ENCODE measurements at places on chromosomes 1 and 21.

- DNase-seq = no peak
These were observed 43.4 kb upstream of the ZBTB40 start for GRCh38 chr1:22408230-22408629.

- DNase-seq = no peak
These were observed 31.6 kb downstream of the TGFB2 start for GRCh38 chr1:218376722-218377121.

- DNase-seq = no peak
These were observed 1080.8 kb downstream of the AMY1C start for GRCh38 chr1:104830534-104830933.

DNA sequence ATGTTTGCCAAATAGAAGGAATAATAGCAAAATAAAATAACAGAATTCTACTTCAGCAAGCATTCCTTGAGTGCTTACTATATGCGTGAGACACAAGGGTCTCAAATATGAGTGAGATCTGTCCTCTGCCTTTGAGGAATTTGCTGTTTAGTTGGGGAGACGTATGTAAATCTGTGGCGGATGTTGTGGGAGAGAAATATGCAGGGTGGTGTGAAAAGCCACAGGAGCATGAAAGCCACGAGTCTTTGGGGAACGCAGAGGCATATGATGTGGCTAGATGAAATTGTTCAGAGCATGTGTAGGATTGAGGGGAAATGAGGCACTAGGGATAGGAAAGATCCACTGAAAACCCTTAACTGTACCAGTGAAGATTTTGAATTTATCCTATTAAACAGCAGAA, 244.4 kb downstream of the PBX1 start:
- no peak for DNase-seq

DNA sequence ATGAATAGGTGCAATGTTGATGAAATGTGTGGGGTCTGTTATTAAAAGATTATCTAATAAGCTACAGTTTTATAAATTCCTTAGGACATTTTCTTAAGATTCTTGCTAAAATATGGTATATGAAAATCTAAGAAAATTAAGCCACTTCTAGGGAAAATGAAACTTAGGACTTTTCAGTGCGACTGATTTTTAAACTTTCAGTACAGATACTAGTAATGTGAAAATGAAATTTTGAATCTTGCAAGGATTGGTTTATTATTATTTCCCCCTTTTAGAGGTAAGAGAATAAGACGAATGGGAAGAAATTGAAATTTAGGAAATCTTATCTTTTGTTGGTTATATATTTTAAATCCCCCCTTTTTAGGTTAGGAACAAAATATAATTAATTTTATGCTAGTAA, 16.4 kb downstream of the CAPZA1 start:
- DNase-seq = no peak

GRCh38 chr1:86515597-86515996, 31.3 kb upstream of the CLCA4 start:
- DNase-seq = no peak

DNA sequence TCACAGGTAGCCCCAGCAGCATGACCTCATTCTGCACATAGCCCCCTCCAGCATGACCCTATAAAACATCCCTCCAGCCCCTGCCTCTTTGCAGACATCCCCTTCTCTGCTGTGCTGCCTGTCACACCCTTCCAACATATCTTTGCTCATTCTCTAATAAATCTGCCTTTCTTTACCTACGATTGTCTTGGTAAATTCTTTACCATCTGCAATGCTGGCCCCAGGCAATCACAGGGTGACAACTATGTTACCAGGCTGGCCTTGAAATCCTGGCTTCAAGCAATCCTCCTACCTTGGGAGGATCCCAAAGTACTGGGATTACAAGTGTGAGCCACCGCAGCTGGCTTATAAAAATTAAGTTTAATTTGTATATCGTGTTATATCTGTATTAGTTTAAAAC, 134.5 kb downstream of the VAV3 start:
- no peak for DNase-seq

DNA sequence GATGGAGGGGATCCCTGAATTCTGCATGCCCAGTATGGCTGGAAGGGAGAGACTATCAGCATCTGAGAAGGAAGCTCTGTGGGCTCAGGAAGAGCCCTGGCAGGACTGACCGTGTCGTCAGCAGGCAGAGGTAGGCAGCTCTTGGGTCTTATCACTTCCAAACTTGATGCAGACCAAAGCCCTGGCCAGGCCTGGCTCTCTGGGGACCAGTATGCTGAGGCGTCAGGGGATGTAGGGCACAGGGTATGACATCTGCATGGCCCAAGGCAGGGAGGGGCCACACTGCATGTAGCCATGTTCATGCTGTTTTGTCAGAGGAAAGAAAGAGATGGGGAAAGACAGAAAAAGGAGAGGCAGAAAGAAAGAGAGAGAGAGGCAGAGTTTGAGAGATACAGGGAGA, 6.3 kb downstream of the FGR start:
- DNase-seq = no peak

DNA sequence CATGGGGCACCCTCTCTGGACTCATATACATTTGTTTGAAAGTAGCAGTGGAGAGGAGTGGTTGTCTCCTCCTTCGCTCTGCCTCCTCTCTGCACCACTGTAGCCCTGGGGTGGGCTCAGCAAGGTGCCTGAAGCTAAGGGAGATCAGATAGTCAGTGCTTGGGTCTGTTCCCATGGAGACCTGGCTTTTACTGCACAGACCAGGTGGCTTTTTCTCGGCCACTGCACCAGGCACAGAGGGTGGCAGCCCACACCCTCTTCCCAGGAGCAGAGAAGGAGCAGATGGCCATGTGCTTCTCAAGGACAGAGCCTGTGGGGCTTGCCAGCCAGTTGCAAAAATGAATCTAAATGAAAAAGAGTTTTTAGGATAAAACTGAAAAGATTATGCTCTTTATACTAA, 123.4 kb upstream of the KCNK1 start:
- no peak for DNase-seq

GRCh38 chr1:172699111-172699510, 40.2 kb downstream of the FASLG start:
- DNase-seq = peak; percentile 57

GRCh38 chr1:232547938-232548484, 81.9 kb downstream of the SIPA1L2 start:
- DNase-seq = no peak

DNA sequence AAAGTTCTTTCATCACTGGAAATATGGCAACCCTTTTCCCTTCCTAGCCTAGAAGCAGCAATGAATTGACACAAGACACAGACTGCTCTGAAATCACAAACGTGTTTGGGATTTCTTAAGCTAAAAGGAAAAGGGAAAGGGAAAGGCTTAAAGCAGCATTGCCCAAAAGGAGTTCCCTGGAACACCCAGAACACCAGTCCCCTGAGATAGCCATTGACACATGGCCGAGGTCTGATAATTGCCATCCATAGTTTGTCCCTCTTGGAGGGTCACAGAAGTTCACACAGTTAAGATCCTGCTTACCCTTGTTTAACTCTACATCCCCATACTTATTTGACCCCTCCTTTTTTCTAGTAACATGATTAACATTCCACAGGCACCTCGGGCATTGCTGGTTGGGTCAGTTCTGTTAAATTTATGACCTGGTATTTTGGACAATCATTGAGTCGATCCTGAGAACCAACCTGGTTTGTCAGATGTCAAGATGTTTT, 72.9 kb downstream of the ZNF281 start:
- no peak for DNase-seq

- no peak for DNase-seq
These were observed 327.5 kb downstream of the SETD4 start for GRCh38 chr21:35732788-35733187.

- no peak for DNase-seq
These were observed at the start of gene GNG4 for GRCh38 chr1:235649368-235650163. TSS of gene GNG4 (minus strand) at chr1:235649784. CDS start at chr1:235583838, 65,946 bp downstream.

DNA sequence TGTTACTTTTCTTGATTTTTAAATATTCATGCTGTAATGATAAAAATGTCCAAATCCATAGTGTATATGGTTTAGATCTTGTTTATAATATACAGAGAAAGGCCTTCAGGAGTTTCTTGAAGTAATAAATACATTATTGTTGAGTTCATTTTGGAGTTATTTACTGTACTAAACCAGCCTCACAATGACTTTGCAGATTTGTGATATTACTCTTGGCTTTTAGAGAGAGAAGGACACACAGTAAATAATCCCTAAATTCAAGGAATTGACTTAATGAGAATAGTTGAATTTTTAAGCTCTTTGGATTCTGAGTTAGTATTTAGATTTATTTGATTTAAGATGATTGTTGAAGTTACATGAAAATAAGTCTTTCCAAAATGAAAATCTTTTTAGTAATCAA, 38.9 kb downstream of the RABGAP1L start:
- no peak for DNase-seq

- no peak for DNase-seq
These were observed 76.5 kb upstream of the USH2A start for GRCh38 chr1:216499581-216500272.
